ENCODE measurements at places on chromosomes 1 and 21.
A peak's percentile ranks its signal among the peaks of the same experiment; 100 is the strongest.

- no peaks in the 10 kb centered on the region for H3K27me3 ChIP-seq
- no peaks in the 10 kb centered on the region for H3K36me3 ChIP-seq
- no peak for DNase-seq
- peaks cover 8% of the 10 kb centered on the region for H3K4me1 ChIP-seq
- no peak overlapping the region for H3K4me3 ChIP-seq
Measured at GRCh38 chr1:40038697-40039096, 1.8 kb upstream of the CAP1 start.

- no peaks in the 10 kb centered on the region for H3K4me1 ChIP-seq
- no peak overlapping the region for H3K27ac ChIP-seq
- no peaks in the 10 kb centered on the region for H3K36me3 ChIP-seq
- no peaks in the 10 kb centered on the region for H3K27me3 ChIP-seq
- DNase-seq: no peak
Measured at GRCh38 chr1:17207046-17207445, 2.1 kb downstream of the PADI1 start.

GRCh38 chr1:91121366-91121765 lies 99.5 kb upstream of the ZNF644 start:
- H3K36me3 ChIP-seq: no peaks in the 10 kb centered on the region
- H3K4me1 ChIP-seq: no peaks in the 10 kb centered on the region

DNA sequence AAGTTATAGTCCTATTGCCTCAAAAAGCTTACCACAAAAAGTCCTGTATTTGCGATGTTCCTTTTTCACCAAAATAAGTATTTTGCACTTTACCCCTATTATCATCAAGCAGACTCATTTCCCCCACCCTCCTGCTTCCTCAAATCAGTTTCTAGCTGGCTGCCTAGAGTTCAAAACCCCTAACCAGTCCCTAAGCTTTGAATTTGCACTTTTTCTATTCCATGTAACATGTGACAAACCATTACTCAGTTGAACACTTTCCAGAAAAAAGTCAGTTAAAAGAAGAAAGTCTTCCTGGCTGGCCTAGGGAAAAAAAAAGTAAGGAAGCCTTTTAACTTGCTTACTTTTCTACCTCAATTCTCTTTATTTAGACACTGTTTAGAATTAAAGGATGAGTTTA lies 8.2 kb downstream of the CEP170 start:
- no peaks in the 10 kb centered on the region for H3K4me1 ChIP-seq
- no peak overlapping the region for H3K4me3 ChIP-seq
- peak overlapping the region; percentile 27 for H3K27ac ChIP-seq
- H3K36me3 ChIP-seq: no peaks in the 10 kb centered on the region
- no peak for DNase-seq

GRCh38 chr1:62181532-62181931 lies 13.1 kb upstream of the L1TD1 start:
- H3K27ac ChIP-seq: no peak overlapping the region
- H3K4me3 ChIP-seq: no peak overlapping the region
- DNase-seq: no peak

DNA sequence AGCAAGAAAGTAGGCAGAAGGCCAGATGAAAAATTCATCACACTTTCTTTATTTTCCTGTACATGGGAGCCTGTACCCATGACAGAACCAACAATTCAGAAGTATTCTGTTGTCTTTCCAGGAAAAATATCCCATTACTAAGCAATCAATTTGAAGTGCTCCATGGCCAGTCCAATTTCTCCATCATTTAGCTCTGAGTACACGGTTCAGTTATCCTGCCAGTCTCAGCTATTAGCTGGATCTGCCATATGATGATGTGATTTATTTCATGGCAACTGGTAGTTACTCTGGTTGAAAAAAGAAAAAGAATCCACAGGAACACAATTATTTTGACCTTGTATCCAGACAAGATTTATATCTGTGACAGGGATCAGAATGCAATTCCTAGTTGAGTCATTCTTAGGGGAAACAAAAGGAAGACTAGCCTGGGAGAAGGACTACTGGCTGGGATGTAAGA lies 70.6 kb upstream of the GORAB start:
- H3K36me3 ChIP-seq: no peaks in the 10 kb centered on the region
- H3K27me3 ChIP-seq: no peaks in the 10 kb centered on the region
- H3K27ac ChIP-seq: no peak overlapping the region
- no peak overlapping the region for H3K4me3 ChIP-seq
- H3K4me1 ChIP-seq: no peaks in the 10 kb centered on the region

- no peaks in the 10 kb centered on the region for H3K27me3 ChIP-seq
- H3K36me3 ChIP-seq: no peaks in the 10 kb centered on the region
- H3K4me3 ChIP-seq: no peak overlapping the region
Measured at GRCh38 chr1:238960071-238960470, 426.3 kb upstream of the CHRM3 start.

- DNase-seq: no peak
- H3K4me3 ChIP-seq: no peak overlapping the region
- no peaks in the 10 kb centered on the region for H3K36me3 ChIP-seq
- no peaks in the 10 kb centered on the region for H3K27me3 ChIP-seq
Measured at GRCh38 chr1:223035724-223036478, 107.1 kb downstream of the TLR5 start.

DNA sequence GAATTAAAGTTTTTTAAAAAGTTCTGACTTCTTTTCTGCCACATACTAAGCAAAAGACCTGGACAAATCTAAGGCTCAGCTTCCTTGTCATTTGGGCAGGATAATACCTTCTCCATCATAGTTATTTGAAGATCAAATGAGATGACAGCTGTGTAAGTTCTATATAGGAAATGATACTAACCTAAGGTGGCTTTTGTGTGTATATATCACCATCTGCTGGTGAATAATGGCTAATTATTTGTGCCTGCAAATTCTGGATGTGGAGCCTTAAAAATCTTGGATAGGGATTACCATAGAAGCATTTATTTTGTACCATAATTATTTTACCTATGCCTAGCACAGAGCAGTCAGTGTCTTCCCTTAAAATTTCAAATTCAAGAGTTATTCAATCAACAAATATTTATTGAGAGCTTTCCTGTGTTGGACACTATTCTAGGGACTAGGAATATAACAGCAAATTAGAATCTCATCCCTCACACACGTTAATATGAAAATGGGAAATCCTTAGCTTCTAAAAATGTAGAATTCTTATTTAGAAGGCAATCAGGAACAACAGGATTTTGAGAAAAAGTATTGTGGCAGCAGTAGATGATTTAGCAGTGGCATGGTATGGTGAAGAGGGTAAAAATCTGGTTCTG lies 89.8 kb downstream of the TMEM200B start:
- H3K4me3 ChIP-seq: no peak overlapping the region
- H3K27me3 ChIP-seq: no peaks in the 10 kb centered on the region
- DNase-seq: no peak
- H3K27ac ChIP-seq: no peak overlapping the region
- no peaks in the 10 kb centered on the region for H3K4me1 ChIP-seq
- H3K36me3 ChIP-seq: no peaks in the 10 kb centered on the region

GRCh38 chr1:36555041-36555440 lies 72.3 kb upstream of the CSF3R start:
- no peak overlapping the region for H3K27ac ChIP-seq
- H3K27me3 ChIP-seq: peaks cover 35% of the 10 kb centered on the region
- H3K4me1 ChIP-seq: no peaks in the 10 kb centered on the region
- no peak overlapping the region for H3K4me3 ChIP-seq

- no peaks in the 10 kb centered on the region for H3K4me1 ChIP-seq
- no peak overlapping the region for H3K27ac ChIP-seq
- H3K4me3 ChIP-seq: no peak overlapping the region
- H3K27me3 ChIP-seq: no peaks in the 10 kb centered on the region
- H3K36me3 ChIP-seq: no peaks in the 10 kb centered on the region
Measured at GRCh38 chr1:96569288-96569687, 152.3 kb upstream of the PTBP2 start.

DNA sequence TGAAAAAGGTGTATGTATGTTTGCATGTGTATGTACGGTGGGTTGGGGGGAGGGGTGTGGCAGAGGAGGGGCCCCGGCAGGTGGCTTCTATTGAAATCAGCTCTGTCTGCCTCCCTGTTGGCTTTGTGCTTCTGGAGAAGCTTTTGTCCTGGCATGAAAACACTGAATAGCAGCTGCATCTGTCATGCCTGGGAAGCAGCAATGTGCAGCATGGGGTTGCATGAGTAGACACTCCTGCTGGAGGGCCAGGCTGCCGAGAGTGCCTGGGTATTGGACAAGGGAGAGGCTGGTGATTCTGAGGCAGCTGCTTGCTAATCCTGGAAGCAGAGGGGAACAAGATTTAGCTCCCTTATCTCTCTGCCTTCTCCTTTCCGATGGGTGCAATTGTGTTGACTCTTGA lies 20.5 kb downstream of the MAPKAPK2 start:
- peak overlapping the region; percentile 74 for H3K27ac ChIP-seq
- H3K27me3 ChIP-seq: no peaks in the 10 kb centered on the region
- H3K4me1 ChIP-seq: peaks cover 27% of the 10 kb centered on the region
- no peaks in the 10 kb centered on the region for H3K36me3 ChIP-seq
- H3K4me3 ChIP-seq: no peak overlapping the region

GRCh38 chr1:40820251-40820797 lies 36.7 kb downstream of the KCNQ4 start:
- DNase-seq: no peak
- H3K4me3 ChIP-seq: no peak overlapping the region
- no peaks in the 10 kb centered on the region for H3K27me3 ChIP-seq
- no peaks in the 10 kb centered on the region for H3K4me1 ChIP-seq
- no peaks in the 10 kb centered on the region for H3K36me3 ChIP-seq

GRCh38 chr1:227756172-227756959 lies 21.1 kb downstream of the SNAP47 start:
- H3K27ac ChIP-seq: peak overlapping the region; percentile 59
- DNase-seq: no peak
- H3K36me3 ChIP-seq: peaks cover 3% of the 10 kb centered on the region
- H3K4me1 ChIP-seq: no peaks in the 10 kb centered on the region
